ENCODE measurements at places on chromosomes 5 and 9. TPM values are rescaled to one million over a fixed set of nuclear protein-coding genes. Genes with fewer than 3 reads are reported as not detected.
A peak's percentile ranks its signal among the peaks of the same experiment; 100 is the strongest.

The NKD2 gene
- not detected for total RNA-seq

The HSD17B3 gene
- not detected for total RNA-seq

The GHR gene
- 1.1 TPM for total RNA-seq

The ITK gene
- total RNA-seq = not detected

The TAF1L gene
- not detected for total RNA-seq

The TMEM171 gene
- total RNA-seq = 3.3 TPM

The RUSC2 gene
- 18.3 TPM for total RNA-seq

The LAMC3 gene
- total RNA-seq = under 0.01 TPM

GRCh38 chr9:36928670-36929349 is 105.3 kb downstream of the PAX5 start:
- H3K36me3 ChIP-seq = no peaks in the 10 kb centered on the region
- DNase-seq = peak; percentile 25
- H3K4me3 ChIP-seq = no peak overlapping the region
- H3K27me3 ChIP-seq = peaks cover 12% of the 10 kb centered on the region

- H3K36me3 ChIP-seq = no peaks in the 10 kb centered on the region
- H3K4me1 ChIP-seq = no peaks in the 10 kb centered on the region
- no peak overlapping the region for H3K4me3 ChIP-seq
- H3K27me3 ChIP-seq = peaks cover 23% of the 10 kb centered on the region
- no peak overlapping the region for H3K27ac ChIP-seq
Observed at GRCh38 chr5:589173-589572, 23.0 kb upstream of the CEP72 start.

DNA sequence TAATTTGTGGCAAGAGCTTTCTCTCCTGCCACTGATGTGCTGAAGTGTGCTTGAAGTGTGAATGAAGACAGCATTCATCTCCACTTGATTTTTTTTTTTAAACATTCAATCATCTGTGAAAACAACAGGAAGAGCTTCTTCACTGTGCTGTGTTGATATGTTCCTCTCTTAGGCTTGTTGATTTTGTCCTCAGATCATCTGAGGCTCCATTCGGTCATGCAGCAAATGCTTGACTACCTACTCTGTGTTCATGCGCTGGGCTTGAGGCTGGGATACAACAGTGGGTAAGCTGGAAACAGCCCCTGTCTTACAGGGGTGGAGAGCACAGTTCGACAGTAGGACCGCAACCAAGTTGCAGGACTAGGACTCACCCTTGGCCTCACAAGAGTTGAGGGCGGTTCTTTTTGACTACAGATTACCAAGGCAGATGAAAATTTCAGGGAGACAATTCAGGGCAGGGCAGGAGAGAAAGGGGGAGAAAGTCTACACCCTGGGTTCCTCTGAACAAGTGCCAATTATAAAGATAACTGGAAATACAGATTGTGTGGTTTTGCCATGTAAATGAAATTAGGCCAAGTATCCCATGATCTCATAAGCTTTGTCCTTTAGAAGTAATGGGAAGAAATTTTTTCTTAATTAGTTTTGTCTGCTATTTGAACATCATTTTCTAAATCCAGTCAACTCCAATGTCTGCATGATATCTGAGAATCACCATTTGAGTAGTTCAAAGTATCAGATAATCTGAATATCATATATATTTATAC is 31.0 kb upstream of the F2R start:
- H3K4me3 ChIP-seq = no peak overlapping the region
- no peaks in the 10 kb centered on the region for H3K36me3 ChIP-seq
- peak overlapping the region; percentile 22 for H3K27ac ChIP-seq
- peaks cover 8% of the 10 kb centered on the region for H3K4me1 ChIP-seq

- no peak overlapping the region for H3K4me3 ChIP-seq
- no peak overlapping the region for H3K27ac ChIP-seq
- peaks cover 5% of the 10 kb centered on the region for H3K4me1 ChIP-seq
- H3K36me3 ChIP-seq = no peaks in the 10 kb centered on the region
- no peak for DNase-seq
- H3K27me3 ChIP-seq = no peaks in the 10 kb centered on the region
Observed at GRCh38 chr9:37198831-37199230, 78.5 kb downstream of the ZCCHC7 start.

GRCh38 chr5:103340717-103341388 is 82.3 kb downstream of the MACIR start:
- DNase-seq = peak; percentile 11
- no peak overlapping the region for H3K4me3 ChIP-seq
- H3K27ac ChIP-seq = no peak overlapping the region
- H3K27me3 ChIP-seq = no peaks in the 10 kb centered on the region
- H3K4me1 ChIP-seq = no peaks in the 10 kb centered on the region
- no peaks in the 10 kb centered on the region for H3K36me3 ChIP-seq

DNA sequence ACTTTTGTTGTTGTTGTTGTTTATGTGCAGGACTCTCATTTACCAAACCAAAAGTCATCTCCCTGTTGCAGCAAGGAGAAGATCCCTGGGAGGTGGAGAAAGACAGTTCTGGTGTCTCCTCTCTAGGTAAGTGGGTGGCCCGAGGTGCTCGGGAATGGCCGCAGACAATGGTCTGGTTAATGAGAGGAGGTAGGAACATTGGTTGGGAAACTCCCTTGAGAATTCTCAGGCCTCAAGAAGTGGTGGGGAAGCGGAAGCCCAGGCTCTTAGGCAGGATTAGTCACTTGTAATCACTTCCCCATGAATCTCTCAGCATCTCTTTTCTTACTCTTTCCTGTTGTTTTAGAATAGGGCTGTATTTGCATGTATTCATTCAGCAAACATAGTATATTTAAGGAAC is 7.2 kb downstream of the ZNF354B start:
- H3K27ac ChIP-seq = no peak overlapping the region
- H3K4me1 ChIP-seq = no peaks in the 10 kb centered on the region
- H3K27me3 ChIP-seq = no peaks in the 10 kb centered on the region
- peaks cover 60% of the 10 kb centered on the region for H3K36me3 ChIP-seq

GRCh38 chr5:141713616-141714309 is 31.7 kb upstream of the ARAP3 start:
- H3K4me1 ChIP-seq = no peaks in the 10 kb centered on the region
- H3K27ac ChIP-seq = no peak overlapping the region
- H3K27me3 ChIP-seq = peaks cover 59% of the 10 kb centered on the region

- no peaks in the 10 kb centered on the region for H3K27me3 ChIP-seq
- H3K36me3 ChIP-seq = no peaks in the 10 kb centered on the region
- peaks cover 40% of the 10 kb centered on the region for H3K4me1 ChIP-seq
Observed at GRCh38 chr9:94919376-94920098, 193.0 kb downstream of the AOPEP start.

- DNase-seq = peak; percentile 84
- H3K4me3 ChIP-seq = no peak overlapping the region
- peaks cover 10% of the 10 kb centered on the region for H3K4me1 ChIP-seq
- no peaks in the 10 kb centered on the region for H3K36me3 ChIP-seq
- no peaks in the 10 kb centered on the region for H3K27me3 ChIP-seq
- peak overlapping the region; percentile 74 for H3K27ac ChIP-seq
Observed at GRCh38 chr5:95969651-95970358, 8.2 kb upstream of the ELL2 start.

DNA sequence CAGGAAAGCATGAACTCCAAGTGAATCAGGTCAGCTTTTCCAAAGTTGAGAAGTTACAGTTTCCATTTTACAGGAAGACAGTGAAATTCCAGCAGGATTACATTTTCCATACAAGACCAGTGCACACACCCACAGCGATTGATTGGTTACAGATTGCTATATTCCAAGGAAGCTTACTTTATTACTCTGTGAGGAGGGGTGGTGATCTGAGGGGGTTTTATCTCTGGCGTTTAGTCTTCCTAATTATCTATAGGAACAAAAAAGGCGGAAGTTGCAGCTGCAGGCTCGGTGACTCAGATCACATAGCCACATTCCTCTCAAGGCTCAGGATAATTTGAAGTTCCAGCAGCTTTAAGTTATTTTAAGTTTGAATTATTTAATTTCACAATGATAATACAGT is 450.4 kb upstream of the NMUR2 start:
- no peak overlapping the region for H3K4me3 ChIP-seq
- DNase-seq = no peak
- H3K27ac ChIP-seq = no peak overlapping the region
- H3K27me3 ChIP-seq = no peaks in the 10 kb centered on the region
- H3K36me3 ChIP-seq = no peaks in the 10 kb centered on the region

GRCh38 chr5:150211156-150212030 is 21.5 kb downstream of the SLC6A7 start:
- no peaks in the 10 kb centered on the region for H3K36me3 ChIP-seq
- H3K4me3 ChIP-seq = no peak overlapping the region
